LoVo (cell line): ENCODE measurements at places on chromosomes 2 and 18.
A peak's percentile ranks its signal among the peaks of the same experiment; 100 is the strongest.

DNA sequence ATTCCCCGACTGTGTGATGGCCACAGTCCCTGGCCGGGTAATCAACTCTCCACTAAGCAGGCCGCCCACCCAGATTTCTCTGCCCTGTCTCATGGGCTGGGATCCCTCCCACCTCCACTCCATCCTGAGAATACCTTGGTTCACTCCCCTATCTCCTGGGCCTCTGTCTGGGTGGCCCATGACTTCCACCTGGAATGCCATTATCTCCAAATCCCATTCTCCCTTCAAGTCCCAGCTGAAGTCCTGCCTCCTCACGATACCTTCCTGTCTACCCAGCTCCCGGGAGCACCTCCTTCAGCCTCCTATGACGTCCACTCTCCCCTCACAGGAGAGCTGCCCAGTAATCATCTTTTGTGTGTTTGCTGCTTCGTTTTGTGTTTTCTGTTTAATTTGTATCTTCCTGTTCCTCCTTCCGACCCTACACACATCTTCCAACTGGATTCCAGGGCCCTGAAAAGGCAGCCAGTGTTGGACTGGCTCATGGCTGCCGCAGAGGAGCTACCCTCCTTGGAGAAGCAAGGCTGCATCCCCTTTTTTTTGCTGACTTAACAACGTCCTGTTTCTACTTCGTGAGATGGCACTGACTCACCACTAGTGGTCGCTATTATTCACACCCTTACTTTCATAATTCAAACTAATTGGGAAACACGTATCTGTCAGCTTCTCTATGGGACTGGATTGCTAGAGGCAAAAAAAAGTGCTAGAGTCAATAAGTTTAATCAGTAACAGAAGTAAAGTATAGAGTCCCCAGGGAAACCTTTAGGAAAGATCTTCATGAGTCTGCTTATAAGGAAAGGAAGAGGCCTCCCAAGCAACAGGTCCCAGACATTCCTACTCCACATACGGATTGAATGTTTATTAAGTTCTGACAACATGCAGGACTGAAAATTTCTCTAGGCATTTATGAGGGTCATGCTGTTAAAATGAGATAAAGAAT is 171.9 kb upstream of the GATA6 start:
- DNase-seq, result peak; percentile 81

- no peak for DNase-seq
Measured at GRCh38 chr2:98458207-98458606, 13.5 kb downstream of the INPP4A start.

GRCh38 chr2:173693044-173693589 is 272.1 kb downstream of the SP3 start:
- no peak for DNase-seq

GRCh38 chr18:3806656-3807055 is 356.7 kb downstream of the TGIF1 start:
- DNase-seq, result no peak

GRCh38 chr2:218566296-218566695 is 1.9 kb downstream of the USP37 start:
- DNase-seq, result no peak

GRCh38 chr2:79369127-79369526 is 143.7 kb upstream of the CTNNA2 start:
- no peak for DNase-seq
